Adrenal gland (tissue), 19 donors: ENCODE measurements at places on chromosomes 3 and 15.
A peak's percentile ranks its signal among the peaks of the same experiment; 100 is the strongest.

GRCh38 chr3:57062101-57062631 lies 1.7 kb downstream of the SPATA12 start:
- peak overlapping the region; percentile 82 for H3K27ac ChIP-seq
- H3K4me1 ChIP-seq = peaks cover 9% of the 10 kb centered on the region
- no peak overlapping the region for H3K4me3 ChIP-seq
- peak; percentile 38 for DNase-seq
- no peaks in the 10 kb centered on the region for H3K27me3 ChIP-seq
- H3K36me3 ChIP-seq = no peaks in the 10 kb centered on the region

GRCh38 chr15:58650102-58650501 lies 99.4 kb downstream of the ADAM10 start:
- no peaks in the 10 kb centered on the region for H3K27me3 ChIP-seq
- DNase-seq = no peak
- H3K36me3 ChIP-seq = no peaks in the 10 kb centered on the region
- no peak overlapping the region for H3K4me3 ChIP-seq
- H3K4me1 ChIP-seq = no peaks in the 10 kb centered on the region

- H3K4me1 ChIP-seq = peaks cover 7% of the 10 kb centered on the region
- H3K4me3 ChIP-seq = no peak overlapping the region
- peak overlapping the region; percentile 43 for H3K27ac ChIP-seq
- no peaks in the 10 kb centered on the region for H3K36me3 ChIP-seq
- no peak for DNase-seq
- no peaks in the 10 kb centered on the region for H3K27me3 ChIP-seq
Measured at GRCh38 chr3:4776980-4777581, 202.2 kb upstream of the BHLHE40 start.

DNA sequence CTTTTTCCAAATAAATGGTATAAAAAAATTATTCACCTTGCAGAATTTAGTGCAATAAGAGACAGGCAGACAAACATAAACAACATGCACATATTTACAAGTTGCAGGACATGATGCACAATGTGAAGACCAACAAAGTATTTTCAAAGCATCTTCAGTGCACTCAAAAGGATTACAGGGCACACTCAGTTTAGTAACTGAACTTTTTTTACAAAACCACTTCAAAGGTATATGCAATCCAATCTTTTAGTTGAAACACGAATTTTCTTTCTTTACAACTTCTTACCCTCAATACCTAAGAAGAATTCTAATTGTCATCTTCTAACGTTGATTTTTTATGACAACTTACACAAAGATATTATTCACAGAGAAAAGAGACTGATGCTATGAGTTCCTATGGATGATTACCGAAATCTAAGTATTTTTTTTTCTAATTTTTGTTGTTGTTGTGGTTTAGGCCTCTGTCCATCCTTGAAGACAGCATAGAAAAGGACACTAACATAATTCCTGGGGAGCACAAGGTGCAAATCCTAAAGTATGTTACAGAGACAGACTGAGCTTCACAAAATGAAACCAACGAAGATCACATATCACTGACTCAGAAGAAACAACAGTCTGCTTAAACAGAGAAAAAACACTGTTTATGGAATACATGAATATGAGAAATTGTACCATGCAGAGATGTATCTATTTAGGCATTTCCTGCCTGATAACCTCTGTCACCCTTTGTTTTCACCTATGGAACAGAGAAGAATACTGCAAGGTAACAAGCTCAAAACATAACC lies 50.3 kb downstream of the ZMAT3 start:
- DNase-seq = no peak
- H3K4me3 ChIP-seq = no peak overlapping the region
- H3K27ac ChIP-seq = no peak overlapping the region
- no peaks in the 10 kb centered on the region for H3K36me3 ChIP-seq

DNA sequence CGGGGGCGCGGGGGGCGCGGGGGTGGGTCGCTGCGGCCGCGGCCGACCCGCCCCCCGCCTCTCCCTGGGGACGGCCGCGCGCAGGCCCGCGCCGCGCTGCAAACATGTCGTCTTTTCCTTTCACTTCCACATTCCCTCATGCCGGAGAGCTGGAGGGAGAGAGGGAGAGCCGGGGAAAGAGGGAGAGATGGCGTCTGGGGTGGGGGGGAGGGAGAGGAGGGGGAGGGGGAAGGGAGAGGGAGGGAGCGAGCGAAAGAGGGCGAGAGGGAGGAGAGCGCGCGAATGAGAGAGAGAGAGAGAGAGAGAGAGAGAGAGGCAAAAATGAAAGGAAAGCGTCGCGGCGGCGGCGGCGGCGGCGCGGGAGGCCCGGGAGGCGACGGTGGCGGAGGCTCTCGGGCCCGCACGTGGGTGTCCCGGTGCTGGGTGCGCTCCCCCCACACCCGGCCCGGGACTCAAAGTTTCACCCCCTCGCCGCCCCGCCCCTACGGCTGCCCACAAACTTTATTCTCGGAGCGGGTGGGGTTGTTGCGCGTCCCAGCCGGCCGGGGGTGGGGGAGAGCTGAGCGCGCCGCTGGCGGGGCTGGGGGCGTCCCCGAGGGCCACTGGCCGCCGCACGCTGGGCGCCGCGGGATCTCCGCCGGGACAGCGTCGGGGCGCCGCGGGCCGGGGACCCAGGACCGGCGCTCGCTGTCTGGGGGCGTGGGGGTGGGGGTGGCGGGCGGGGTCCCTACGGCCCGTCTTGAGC lies 731 bp downstream of the ZNF710 start:
- no peaks in the 10 kb centered on the region for H3K36me3 ChIP-seq
- peaks cover 37% of the 10 kb centered on the region for H3K4me1 ChIP-seq
- peak overlapping the region; percentile 59 for H3K4me3 ChIP-seq
- DNase-seq = peak; percentile 59
- peak overlapping the region; percentile 83 for H3K27ac ChIP-seq

- no peak for DNase-seq
Measured at GRCh38 chr3:102415553-102415952, 19.3 kb upstream of the ZPLD1 start.

DNA sequence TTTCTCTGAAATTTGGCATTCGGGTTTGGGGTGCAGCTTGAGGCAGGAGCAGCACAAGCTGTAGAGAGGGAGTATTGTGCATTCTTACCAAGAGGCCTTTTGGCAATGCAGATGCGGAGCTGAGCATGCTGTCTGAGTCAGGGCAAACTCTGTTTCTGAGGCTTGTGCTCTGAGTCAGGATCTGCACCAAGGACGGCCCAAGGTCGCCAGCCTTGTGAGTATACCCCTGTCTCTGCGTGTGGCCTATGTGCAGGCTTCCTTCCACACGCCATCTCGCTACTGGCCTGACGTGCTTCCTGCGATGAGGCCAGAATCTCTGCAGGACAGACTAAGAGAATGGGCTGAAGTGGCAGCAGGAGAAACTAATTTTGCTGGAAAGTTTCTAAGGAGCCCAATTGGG lies 83.8 kb upstream of the ROPN1 start:
- H3K4me3 ChIP-seq = no peak overlapping the region
- peaks cover 17% of the 10 kb centered on the region for H3K4me1 ChIP-seq
- H3K27me3 ChIP-seq = no peaks in the 10 kb centered on the region
- peak; percentile 90 for DNase-seq
- H3K36me3 ChIP-seq = no peaks in the 10 kb centered on the region
- peak overlapping the region; percentile 78 for H3K27ac ChIP-seq

DNA sequence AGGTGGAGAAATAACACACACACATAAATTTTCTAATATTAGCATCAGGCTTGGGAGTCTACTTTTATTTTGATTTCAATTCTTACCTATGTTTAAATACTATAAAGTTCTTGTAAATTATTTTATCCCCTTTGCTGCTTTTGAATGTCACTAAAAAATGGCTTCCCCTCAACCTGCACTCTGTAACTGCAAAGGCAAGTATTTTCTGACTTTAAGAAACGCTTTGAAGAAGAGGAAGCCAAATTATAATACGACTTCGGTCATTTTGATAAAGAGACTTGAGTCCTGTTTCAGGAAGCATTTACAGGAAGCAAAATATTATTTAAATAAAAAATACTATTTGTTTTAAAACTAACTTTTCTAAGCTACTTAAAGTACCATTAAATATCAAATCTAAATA lies 627.7 kb upstream of the AGTR1 start:
- no peak overlapping the region for H3K4me3 ChIP-seq
- no peaks in the 10 kb centered on the region for H3K4me1 ChIP-seq
- no peak for DNase-seq
- no peak overlapping the region for H3K27ac ChIP-seq
- no peaks in the 10 kb centered on the region for H3K27me3 ChIP-seq

DNA sequence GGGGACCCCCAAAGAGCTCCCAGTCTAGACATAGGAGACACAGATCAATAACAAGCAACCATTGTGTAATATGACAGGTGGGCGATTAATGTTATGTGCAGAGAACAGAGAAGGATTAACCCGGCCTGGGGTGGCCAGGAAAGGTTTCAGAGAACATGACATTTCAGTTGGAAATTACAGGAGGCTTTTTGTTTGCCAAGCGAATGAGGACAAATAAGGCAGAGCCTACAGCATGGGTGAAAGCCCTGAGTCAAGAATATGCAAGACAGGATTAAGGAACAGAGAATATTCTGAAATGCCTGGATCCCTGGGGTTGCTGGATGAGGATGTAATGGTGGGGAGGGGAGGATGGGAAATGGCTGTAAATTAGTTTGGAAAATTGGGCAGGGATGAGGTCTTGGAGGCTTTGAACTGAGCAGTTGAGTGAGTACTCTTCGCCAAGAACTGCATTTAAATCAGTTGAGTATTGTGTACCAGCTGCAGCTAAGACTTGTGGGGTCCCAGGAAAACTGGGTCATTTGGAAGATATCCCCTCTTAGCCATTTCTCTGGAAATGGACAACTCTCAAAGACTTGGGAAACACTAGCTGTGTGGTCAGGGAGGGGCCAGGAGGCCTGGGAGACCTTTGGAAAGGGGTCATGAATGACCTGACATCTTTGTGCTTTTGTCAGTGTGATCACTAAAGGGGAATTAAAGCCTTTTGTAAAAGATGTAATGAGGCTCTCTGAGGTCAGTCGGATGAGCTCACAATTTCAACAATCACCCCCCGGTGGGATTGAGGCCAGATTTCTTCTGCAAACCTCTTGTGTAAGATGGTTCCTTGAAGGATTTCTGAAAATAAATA lies 198.6 kb upstream of the NR2E3 start:
- DNase-seq = no peak
- no peaks in the 10 kb centered on the region for H3K36me3 ChIP-seq
- no peaks in the 10 kb centered on the region for H3K27me3 ChIP-seq
- H3K27ac ChIP-seq = no peak overlapping the region
- no peak overlapping the region for H3K4me3 ChIP-seq

DNA sequence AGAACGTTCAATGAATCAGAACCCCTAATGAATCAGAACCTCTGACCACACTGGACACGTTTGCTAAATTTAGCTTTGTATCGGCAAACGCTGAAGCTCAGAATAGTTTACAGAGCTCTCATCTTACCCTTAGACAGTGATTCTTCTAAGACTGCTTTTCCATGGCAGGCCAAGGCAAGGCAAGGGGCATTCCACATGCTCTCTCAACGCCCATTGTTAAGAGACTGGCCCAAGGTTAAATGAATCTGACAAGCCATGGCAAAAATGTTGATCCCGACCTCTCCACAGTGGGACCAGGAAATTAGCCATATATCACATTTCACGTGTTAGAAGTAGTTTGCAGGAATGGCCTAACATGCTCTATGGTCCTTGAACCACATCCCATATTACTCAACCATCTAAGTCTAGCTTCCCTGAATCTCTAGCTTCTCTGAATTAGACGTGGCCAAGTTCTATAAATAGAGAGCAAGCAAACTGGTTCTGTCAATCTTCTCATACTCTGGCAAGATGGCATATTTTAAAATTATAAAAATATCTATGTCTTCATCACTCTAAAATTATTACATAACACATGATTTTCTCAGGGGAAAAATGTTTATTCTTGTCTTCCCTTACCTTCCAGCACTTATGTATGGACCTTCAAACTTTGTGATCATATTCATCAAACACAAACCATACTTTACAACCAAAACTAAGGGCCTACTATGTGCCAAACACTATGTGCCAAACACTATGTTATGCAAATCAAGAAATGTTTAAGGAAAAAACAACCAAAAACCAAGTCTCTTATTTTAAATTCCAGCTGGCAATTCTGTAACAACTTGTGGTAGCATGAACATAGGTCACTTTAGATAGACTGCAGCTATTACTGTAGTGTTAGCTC lies 54.3 kb downstream of the AAGAB start:
- no peak overlapping the region for H3K4me3 ChIP-seq
- peaks cover 6% of the 10 kb centered on the region for H3K4me1 ChIP-seq
- DNase-seq = no peak
- no peaks in the 10 kb centered on the region for H3K36me3 ChIP-seq
- no peak overlapping the region for H3K27ac ChIP-seq
- H3K27me3 ChIP-seq = no peaks in the 10 kb centered on the region

- H3K36me3 ChIP-seq = no peaks in the 10 kb centered on the region
- H3K27ac ChIP-seq = no peak overlapping the region
- no peak overlapping the region for H3K4me3 ChIP-seq
- DNase-seq = no peak
- no peaks in the 10 kb centered on the region for H3K27me3 ChIP-seq
- H3K4me1 ChIP-seq = no peaks in the 10 kb centered on the region
Measured at GRCh38 chr3:190644035-190644434, 130.2 kb downstream of the IL1RAP start.

DNA sequence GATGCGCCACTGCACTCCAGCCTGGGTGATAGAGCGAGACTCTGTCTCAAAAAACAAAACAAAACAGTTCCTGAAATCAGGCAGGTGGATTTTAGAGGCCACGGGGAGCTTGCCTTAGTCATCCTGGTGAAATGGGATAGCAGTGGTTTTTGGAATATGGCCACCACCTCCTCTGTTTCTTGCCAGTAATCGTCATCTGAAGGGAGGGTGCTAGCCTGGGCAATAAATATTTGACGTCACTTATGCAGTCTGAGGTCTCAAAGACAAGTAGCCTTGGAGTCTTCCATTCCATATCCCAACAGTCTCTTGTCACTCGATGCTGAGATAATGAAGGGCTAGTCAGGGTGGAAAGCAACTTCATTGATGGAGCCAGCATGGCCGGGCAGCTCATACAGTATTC lies 55.2 kb downstream of the KCNAB1 start:
- no peak overlapping the region for H3K27ac ChIP-seq
- DNase-seq = no peak
- H3K4me1 ChIP-seq = no peaks in the 10 kb centered on the region

- no peak overlapping the region for H3K4me3 ChIP-seq
- H3K27me3 ChIP-seq = no peaks in the 10 kb centered on the region
- H3K27ac ChIP-seq = no peak overlapping the region
- no peaks in the 10 kb centered on the region for H3K36me3 ChIP-seq
Measured at GRCh38 chr15:48623456-48623855, 22.1 kb downstream of the FBN1 start.

- H3K27me3 ChIP-seq = no peaks in the 10 kb centered on the region
- no peak overlapping the region for H3K4me3 ChIP-seq
- H3K36me3 ChIP-seq = no peaks in the 10 kb centered on the region
- H3K4me1 ChIP-seq = peaks cover 14% of the 10 kb centered on the region
Measured at GRCh38 chr3:113783980-113784379, 37.1 kb downstream of the ATP6V1A start.

- H3K4me3 ChIP-seq = no peak overlapping the region
- DNase-seq = no peak
- no peaks in the 10 kb centered on the region for H3K4me1 ChIP-seq
- H3K36me3 ChIP-seq = no peaks in the 10 kb centered on the region
- no peaks in the 10 kb centered on the region for H3K27me3 ChIP-seq
Measured at GRCh38 chr3:196920733-196921132, 21.6 kb downstream of the NCBP2 start.
